ENCODE measurements at places on chromosomes 16 and 17. TPM values are rescaled to one million over a fixed set of nuclear protein-coding genes. Genes with fewer than 3 reads are reported as not detected.

The TBX2 gene
- 0.10 TPM for polyA plus RNA-seq

The CRYM gene
- 15.2 TPM for polyA plus RNA-seq

DNA sequence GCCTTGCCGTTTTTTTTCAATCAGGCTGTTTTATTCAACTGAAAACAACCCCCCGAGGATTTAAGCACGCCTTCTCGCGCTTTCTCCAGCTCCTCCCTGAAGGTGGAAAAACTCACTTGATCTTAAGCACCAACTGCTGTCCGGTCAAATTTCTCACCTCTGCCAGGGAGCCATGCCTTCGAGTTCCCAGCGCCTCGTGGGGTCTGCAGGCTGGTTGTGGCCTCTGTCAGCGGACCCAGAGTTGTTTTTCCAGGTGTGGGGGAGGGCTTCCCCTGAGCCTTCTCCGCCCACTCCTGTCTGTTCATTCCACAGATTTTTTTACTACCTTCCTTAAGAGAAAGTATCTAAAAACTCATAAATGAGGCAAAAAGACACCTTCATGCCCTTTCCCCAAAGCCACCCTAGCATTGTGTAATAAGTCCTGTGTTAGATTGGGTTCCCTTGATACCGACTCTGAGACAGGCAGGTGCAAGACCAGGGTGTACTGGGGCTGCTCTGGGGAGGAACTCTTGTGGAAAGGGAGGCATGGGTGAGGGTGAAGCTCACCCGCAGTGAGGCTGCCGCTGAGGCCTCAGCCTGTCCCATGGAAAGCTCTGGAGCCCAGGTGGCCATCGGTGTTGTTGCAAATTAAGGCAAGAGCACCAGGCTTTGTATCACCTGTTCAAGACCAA lies 101.6 kb downstream of the AXIN2 start:
- no peaks in the 10 kb centered on the region for H3K36me3 ChIP-seq
- H3K4me3 ChIP-seq: no peak overlapping the region
- no peaks in the 10 kb centered on the region for H3K27me3 ChIP-seq
- DNase-seq: peak; percentile 43
- H3K27ac ChIP-seq: no peak overlapping the region
- H3K4me1 ChIP-seq: peaks cover 26% of the 10 kb centered on the region

The KCNAB3 gene
- polyA plus RNA-seq: 0.45 TPM

- DNase-seq: no peak
These were observed 81.1 kb downstream of the NT5M start for GRCh38 chr17:17384291-17384615.

The LITAFD gene
- polyA plus RNA-seq: not detected

- DNase-seq: no peak
- H3K27ac ChIP-seq: peak overlapping the region; percentile 87
- H3K4me1 ChIP-seq: peaks cover 33% of the 10 kb centered on the region
- H3K36me3 ChIP-seq: no peaks in the 10 kb centered on the region
- no peaks in the 10 kb centered on the region for H3K27me3 ChIP-seq
These were observed 522 bp upstream of the GLG1 start for GRCh38 chr16:74607310-74607961.

DNA sequence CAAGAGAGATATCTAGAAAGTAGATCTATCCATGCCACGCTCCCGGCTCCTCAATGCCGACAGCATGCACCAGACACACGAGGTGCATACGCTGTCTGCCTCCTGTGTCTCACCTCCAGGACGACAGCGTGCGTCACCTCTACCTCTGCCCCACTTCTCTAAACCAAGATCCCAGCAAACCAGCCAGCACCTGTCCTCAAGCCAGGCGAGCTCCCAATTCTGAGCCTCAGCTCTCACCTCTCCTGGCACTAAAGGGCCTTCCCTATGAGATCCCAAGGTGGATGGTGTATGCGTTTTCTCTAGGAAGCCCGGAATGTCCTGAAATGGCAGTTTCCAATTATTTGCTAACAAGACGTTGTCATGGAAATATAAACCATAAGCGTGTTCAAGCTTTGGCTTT lies 36.2 kb upstream of the RCVRN start:
- H3K27me3 ChIP-seq: no peaks in the 10 kb centered on the region
- H3K4me1 ChIP-seq: no peaks in the 10 kb centered on the region
- H3K4me3 ChIP-seq: no peak overlapping the region
- DNase-seq: no peak
- no peak overlapping the region for H3K27ac ChIP-seq

DNA sequence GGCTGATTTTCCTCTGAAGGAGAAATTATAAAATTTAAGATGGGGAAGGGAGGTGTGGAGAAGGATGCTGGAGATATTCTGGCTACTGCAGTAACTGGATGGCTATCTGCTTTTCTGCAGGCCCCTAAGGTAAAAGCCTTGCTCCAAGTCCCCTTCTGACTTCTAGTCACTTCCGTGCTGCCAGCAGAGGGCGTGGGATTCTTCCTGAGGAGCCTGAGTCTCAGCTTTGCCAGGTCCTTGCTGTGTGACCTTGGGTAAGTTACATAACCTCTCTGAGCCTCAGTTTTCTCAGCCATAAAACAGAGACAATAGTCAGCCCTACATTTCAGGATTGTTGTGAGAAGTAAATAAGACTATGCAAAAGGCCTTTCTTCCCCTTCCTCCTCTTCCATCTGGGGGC lies 24.3 kb upstream of the TMEM220 start:
- H3K36me3 ChIP-seq: no peaks in the 10 kb centered on the region
- no peak overlapping the region for H3K27ac ChIP-seq
- peaks cover 22% of the 10 kb centered on the region for H3K4me1 ChIP-seq

DNA sequence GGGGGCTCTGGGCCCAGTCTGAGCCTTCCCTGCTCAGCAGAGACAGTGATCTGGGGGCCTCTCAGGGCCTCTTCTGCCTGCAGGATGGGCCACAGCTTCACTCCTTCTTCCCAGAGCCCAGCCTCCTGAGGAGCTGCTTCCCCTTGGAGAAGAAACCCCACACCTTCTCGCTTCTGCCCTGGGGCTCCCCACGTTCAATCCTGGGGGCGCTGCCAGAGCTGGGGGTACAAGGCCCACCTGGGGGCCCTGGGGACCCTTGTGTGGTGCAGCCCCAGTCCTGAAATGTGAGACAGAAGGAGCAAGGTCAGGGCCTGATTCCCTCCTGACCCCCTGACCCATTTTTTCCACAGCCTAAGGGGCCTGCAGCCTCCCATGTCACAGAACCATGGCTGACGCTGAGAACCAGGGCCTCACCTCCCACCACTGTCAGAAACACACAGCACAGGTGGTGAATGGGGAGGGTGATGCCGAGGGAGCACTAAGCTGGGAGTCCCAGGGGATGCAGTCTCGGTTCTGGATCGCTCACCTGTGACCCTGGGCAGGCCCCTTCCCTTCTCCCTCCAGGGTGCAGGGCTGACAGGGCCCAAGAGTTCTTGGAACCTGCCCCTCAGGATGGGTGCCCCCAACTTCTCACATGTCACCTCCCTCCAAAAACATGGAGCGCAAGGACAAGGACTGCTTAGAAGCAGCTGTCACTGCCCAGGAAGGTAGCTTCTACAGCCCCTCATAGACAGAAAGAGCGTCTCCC lies 21.6 kb upstream of the MPO start:
- DNase-seq: no peak
- peaks cover 13% of the 10 kb centered on the region for H3K4me1 ChIP-seq
- H3K36me3 ChIP-seq: no peaks in the 10 kb centered on the region

- no peak overlapping the region for H3K27ac ChIP-seq
- H3K36me3 ChIP-seq: no peaks in the 10 kb centered on the region
- no peak for DNase-seq
- no peak overlapping the region for H3K4me3 ChIP-seq
These were observed 80.9 kb downstream of the GOSR1 start for GRCh38 chr17:30557916-30558685.

GRCh38 chr17:47692895-47693730 lies 848 bp upstream of the TBKBP1 start:
- H3K27me3 ChIP-seq: peaks cover 8% of the 10 kb centered on the region
- peak overlapping the region; percentile 93 for H3K4me3 ChIP-seq
- peak overlapping the region; percentile 84 for H3K27ac ChIP-seq
- peak; percentile 43 for DNase-seq
- H3K36me3 ChIP-seq: no peaks in the 10 kb centered on the region

- H3K27me3 ChIP-seq: no peaks in the 10 kb centered on the region
- DNase-seq: no peak
- H3K4me1 ChIP-seq: peaks cover 15% of the 10 kb centered on the region
- H3K27ac ChIP-seq: 0 out of 2 replicates have a peak overlapping the region, but pooled peaks have one; percentile 45
- no peak overlapping the region for H3K4me3 ChIP-seq
- H3K36me3 ChIP-seq: no peaks in the 10 kb centered on the region
These were observed 49.5 kb upstream of the MRPS23 start for GRCh38 chr17:57899391-57899790.

The MT1M gene
- 6.1 TPM for polyA plus RNA-seq

DNA sequence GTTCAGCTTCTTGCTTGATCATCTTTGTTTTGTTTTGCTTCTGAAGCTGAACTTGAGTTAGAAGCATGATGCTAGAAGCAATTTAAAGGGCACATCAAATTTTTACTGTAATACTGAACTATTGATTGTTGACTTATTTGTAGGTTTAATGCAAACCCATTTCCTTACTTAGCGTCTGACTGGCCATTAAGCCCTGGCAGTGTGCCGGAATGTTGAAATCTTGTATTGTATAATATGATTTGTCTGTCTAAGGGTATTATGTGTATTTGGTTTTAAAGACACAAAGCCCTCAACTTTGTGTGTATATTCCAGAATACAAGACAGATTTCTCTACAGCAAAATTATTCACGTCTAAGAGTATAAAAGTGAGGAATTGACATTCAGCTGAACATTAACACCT lies 39.7 kb downstream of the NUP93 start:
- H3K27ac ChIP-seq: no peak overlapping the region
- H3K27me3 ChIP-seq: no peaks in the 10 kb centered on the region
- H3K4me1 ChIP-seq: peaks cover 10% of the 10 kb centered on the region

DNA sequence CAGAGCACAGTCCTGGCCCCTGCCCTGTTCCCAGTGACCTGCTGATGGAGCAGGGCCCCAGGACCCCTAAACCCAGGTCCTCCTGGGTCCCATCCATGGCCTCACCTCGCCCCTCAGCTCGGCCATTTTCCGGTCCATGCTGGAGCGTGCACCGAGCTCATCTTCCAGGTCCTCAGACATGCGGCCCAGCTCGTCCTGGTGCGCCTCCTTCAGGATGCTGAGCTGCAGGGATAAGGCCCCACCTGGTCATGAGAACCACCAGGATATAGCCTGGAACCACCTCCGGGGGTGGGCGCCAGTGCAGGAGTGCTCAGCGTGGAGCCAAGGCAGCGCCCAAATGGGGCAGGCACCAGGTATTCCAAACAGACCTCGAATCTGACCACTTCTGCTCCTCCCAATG lies 17.9 kb downstream of the CCDC102A start:
- H3K27ac ChIP-seq: no peak overlapping the region
- no peak overlapping the region for H3K4me3 ChIP-seq
- H3K36me3 ChIP-seq: no peaks in the 10 kb centered on the region
- H3K4me1 ChIP-seq: 0 out of 2 replicates have a peak, but pooled peaks cover 4% of the 10 kb centered on the region
- no peaks in the 10 kb centered on the region for H3K27me3 ChIP-seq
- DNase-seq: peak; percentile 31

GRCh38 chr17:77609553-77610517 lies 348.7 kb upstream of the TNRC6C start:
- no peak for DNase-seq
- no peak overlapping the region for H3K27ac ChIP-seq
- no peaks in the 10 kb centered on the region for H3K4me1 ChIP-seq
- no peak overlapping the region for H3K4me3 ChIP-seq

- H3K4me1 ChIP-seq: no peaks in the 10 kb centered on the region
- H3K36me3 ChIP-seq: no peaks in the 10 kb centered on the region
- no peaks in the 10 kb centered on the region for H3K27me3 ChIP-seq
- H3K27ac ChIP-seq: no peak overlapping the region
- H3K4me3 ChIP-seq: no peak overlapping the region
These were observed 12.0 kb upstream of the MED13 start for GRCh38 chr17:62076864-62077788.

DNA sequence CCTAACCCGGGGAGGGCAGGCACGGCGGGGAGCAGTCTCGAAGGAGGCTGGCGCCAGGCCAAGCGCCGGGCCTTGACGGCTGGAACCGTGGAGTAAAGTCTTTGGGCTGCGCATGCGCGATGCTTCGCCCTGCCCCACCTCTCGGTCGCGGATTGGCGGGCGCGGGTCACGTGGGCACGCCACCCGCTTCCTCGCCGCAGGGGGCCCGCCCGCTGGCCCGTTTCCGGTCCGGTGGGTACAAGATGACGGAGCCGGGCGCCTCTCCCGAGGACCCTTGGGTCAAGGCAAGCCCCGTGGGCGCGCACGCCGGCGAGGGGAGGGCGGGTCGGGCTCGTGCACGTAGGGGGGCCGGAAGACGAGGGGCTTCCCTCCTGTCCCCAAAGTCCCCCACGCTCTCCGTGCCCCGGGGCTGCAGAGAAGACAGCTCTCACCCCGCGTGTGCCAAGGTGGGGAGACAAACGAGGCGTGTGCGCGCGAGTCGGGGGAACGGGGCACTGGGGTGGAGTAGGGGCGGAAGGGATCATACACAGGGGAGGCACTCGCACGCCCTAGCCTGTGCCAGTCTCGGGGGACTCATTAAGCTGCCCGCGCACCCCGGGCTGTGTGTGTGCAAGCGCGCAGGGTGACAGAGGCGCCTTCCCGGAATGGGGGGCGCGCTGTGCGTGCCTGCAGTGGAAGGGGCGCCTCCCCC lies at the start of gene MLX:
MLX (plus strand) TSS at position 218 of the 691 bp plus-strand sequence; CDS start at position 243, 25 bp downstream.
- H3K27ac ChIP-seq: peak within 1 kb of the TSS; percentile 86
- H3K27me3 ChIP-seq: no peaks in the 10 kb centered on the region
- H3K4me1 ChIP-seq: peaks cover 19% of the 10 kb centered on the region
- H3K36me3 ChIP-seq: peaks cover 18% of the 10 kb centered on the region

GRCh38 chr17:7703584-7704479 lies 1.2 kb upstream of the EFNB3 start:
- H3K27me3 ChIP-seq: peaks cover 11% of the 10 kb centered on the region
- H3K4me3 ChIP-seq: peak overlapping the region; percentile 89
- H3K4me1 ChIP-seq: peaks cover 22% of the 10 kb centered on the region

- no peaks in the 10 kb centered on the region for H3K27me3 ChIP-seq
- peaks cover 13% of the 10 kb centered on the region for H3K4me1 ChIP-seq
- no peak overlapping the region for H3K27ac ChIP-seq
- no peak for DNase-seq
- H3K4me3 ChIP-seq: no peak overlapping the region
These were observed 8.8 kb downstream of the CDK5R1 start for GRCh38 chr17:32495359-32496231.

GRCh38 chr17:66146394-66146793 lies 45.5 kb downstream of the CEP112 start:
- no peaks in the 10 kb centered on the region for H3K36me3 ChIP-seq
- no peaks in the 10 kb centered on the region for H3K27me3 ChIP-seq
- H3K27ac ChIP-seq: no peak overlapping the region
- no peak for DNase-seq

GRCh38 chr16:66519482-66520373 lies 30.2 kb downstream of the TK2 start:
- no peak for DNase-seq
- no peaks in the 10 kb centered on the region for H3K27me3 ChIP-seq
- no peak overlapping the region for H3K27ac ChIP-seq
- H3K4me3 ChIP-seq: no peak overlapping the region
- H3K36me3 ChIP-seq: no peaks in the 10 kb centered on the region

DNA sequence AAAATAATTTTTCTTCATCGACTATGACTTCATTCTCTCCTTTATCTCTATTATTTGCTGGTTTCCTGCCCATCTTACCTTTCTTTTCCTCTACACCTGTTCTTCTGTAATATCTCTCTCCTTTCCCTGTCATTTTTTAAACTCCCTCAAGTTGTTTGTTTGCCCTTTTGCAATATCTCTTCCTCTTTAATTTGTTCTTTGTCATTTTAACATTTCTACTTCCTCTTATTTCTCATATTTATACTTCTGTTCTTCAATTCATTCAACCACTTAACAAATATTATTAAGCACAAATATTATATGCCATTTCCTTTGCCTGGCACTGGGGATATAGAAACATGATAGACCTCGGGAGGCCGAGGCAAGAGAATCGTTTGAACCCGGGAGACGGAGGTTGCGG lies 22.6 kb downstream of the MAP3K3 start:
- H3K27me3 ChIP-seq: no peaks in the 10 kb centered on the region
- no peaks in the 10 kb centered on the region for H3K36me3 ChIP-seq
- H3K27ac ChIP-seq: no peak overlapping the region
- no peak overlapping the region for H3K4me3 ChIP-seq
- DNase-seq: no peak

The PRM1 gene
- 1.2 TPM for polyA plus RNA-seq

Measured in GM23338 (cell line).